ENCODE measurements at places on chromosomes 1 and 21.
A peak's percentile ranks its signal among the peaks of the same experiment; 100 is the strongest.

DNA sequence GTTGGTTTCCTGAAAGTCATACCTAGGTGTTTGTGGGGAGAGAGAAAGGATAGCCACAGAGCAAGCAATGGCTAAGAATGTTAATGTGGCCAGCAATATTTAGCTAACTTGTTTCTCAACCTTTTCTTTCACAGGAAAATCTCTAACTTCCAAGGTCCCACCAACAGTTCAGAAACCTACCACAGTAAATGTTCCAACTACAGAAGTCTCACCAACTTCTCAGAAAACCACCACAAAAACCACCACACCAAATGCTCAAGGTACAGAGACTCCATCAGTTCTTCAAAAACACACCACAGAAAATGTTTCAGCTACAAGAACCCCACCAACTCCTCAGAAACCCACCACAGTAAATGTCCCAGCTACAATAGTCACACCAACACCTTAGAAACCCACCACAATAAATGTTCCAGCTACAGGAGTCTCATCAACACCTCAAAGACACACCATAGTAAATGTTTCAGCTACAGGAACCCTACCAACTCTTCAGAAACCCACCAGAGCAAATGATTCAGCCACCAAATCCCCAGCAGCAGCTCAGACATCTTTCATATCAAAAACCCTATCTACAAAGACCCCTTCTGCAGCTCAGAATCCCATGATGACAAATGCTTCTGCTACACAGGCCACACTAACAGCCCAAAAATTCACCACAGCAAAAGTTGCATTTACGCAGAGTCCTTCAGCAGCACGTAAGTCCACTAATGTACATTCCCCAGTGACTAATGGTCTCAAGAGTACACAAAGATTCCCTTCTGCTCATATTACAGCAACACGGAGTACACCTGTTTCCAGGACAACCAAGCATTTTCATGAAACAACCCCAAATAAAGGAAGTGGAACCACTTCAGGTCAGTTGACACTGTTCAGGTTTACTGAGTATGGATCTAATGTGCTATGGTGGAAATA is 15.3 kb downstream of the CD55 start:
- DNase-seq = peak; percentile 24

GRCh38 chr1:172755099-172755498 is 96.2 kb downstream of the FASLG start:
- DNase-seq = no peak

GRCh38 chr1:107274227-107274626 is 133.4 kb downstream of the NTNG1 start:
- no peak for DNase-seq

GRCh38 chr1:208187499-208188041 is 56.6 kb downstream of the PLXNA2 start:
- peak; percentile 32 for DNase-seq

- DNase-seq = peak; percentile 76
Observed at GRCh38 chr1:159881622-159882526, 18.1 kb downstream of the CFAP45 start.

- no peak for DNase-seq
Observed at GRCh38 chr1:88648706-88649105, 35.4 kb upstream of the PKN2 start.

DNA sequence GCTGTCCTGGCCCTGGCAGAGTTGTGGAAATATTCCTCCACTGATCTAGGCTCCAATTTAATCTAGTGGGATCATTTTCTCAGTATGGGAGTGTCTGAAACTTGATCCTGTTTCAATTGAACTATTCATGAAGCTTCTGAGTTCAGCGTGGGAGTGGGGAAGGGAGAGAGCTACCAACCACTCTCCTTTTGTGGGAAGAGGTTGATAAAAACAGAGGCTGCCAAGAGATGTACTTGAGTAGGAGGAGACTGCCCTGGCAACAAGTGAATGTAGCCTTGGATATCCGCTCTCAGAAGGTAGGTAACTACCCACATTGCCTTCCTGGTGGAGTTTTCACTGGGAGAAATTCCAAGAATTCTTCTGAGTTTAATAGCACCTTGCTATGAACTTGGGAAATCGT is at the start of gene CTXND2:
TSS of gene CTXND2 (plus strand) at position 119 of the 400 bp plus-strand sequence. CDS start 25,179 bp downstream, outside the sequence.
- DNase-seq = no peak

DNA sequence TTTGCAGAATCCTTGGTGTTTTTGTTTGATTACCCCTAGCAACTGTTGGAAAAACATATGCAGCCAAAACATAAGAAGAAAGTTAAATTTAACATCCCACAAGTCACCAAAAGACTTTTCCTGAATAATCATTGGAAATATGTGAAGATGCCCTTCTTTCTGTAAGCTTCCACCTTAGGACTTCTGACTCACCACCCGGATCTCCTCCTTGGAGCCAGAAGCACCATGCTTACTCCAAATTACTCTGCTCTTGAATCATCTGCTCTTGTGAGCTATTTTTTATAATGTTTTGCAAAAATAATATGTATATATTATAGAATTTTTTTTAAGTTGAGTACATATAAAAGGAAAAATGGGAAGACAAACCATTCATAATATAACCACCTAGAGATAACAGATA is 391.7 kb downstream of the KCTD3 start:
- DNase-seq = no peak

- DNase-seq = no peak
Observed at GRCh38 chr1:245687152-245687635, 532.4 kb downstream of the KIF26B start.

DNA sequence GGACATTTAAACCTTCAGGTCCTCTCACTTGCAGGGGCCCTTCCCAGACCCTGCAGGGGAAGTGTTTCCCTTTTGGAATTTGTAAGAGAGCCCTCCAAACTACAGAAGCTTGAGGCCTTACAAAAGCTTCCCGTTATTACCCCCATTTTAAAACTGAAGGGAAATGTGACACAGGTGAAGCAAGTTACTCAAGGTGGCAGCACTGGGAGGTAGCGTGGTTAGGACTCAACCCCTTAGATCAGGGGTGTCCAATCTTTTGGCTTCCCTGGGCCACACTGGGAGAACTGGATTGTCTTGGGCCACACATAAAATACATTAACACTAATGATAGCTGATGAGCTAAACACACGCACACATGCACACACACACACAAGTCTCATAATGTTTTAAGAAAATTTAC is 15.8 kb upstream of the ZC3H12A start:
- no peak for DNase-seq

DNA sequence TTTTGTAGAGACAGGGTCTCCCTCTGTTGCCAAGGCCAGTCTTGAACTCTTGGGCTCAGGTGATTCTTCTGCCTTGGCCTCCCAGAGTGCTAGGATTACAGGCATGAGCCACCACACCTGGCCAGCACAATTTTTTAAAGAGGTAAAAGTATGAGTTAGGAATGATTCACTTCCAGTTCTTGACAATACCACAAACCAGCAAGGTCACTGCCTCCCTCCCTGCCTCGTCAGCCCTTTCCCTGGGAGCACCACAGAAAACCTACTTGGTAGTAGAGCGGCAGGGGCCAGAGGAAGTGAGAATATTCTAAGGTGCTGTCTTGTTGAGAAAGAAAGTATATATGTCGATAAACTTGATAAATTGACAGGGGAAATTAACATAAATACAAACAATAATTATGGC is 10.8 kb upstream of the CDA start:
- DNase-seq = no peak

DNA sequence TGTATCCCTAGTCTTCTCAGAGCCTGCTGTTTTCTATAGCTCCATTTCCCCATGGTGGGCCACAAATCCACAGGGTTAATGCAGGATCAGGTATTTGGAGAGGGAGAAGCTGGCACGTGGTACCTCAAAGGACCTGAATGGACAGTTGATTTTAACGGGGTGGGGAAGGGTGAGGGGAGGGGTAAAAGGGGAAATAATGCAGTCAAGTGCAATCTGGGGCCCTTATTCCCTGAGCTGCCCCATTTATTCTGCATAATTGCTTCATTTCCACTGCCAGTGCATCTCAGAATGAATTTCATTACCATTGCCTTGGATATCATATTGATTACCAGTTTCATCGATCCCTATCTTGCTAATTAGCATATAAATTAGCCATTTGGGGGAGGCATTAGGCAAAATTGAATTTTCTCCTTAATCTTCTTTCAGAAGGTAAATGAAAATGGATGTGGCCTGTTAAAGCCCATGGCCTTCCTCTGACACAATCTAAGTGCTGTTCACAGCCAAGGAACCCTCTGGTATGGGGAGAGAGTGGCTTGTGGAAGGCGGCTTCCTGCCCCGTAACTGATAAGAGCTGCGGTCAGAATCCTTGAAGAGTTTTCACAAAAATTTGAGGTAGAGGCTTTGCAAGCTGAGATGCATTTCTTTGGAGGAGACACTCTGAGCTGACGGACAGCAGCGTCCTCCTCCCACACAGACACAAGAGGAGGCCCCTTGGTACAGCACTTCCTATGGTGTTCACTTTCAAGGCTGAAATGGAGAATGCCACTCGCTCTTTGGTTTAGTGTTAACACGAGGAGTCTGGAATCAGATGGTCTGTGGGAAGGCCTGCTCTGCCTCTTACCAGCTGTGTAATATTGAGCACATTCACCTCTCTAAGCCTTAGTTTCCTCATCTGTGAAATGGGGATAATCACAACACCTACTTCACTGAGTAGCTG is 34.4 kb downstream of the PHC2 start:
- DNase-seq = no peak

DNA sequence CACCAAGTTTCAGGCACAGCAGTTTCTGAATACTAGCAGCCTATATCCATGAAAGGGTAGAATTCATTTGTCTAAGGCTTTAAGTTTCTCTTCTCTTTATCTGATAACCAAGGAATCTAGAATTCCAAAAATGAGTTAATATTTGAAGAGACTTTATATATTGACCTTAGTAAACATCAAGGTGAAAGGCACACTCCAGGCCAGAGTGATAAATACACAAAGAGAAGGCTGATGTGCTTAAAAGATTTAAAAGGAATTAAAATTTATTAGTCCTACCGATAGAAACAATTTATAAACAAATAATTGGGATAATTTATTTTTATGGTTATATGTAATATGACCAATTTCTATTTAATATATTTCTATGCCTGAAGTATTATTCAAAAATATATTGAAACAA is 93.4 kb upstream of the DESI2 start:
- DNase-seq = no peak

DNA sequence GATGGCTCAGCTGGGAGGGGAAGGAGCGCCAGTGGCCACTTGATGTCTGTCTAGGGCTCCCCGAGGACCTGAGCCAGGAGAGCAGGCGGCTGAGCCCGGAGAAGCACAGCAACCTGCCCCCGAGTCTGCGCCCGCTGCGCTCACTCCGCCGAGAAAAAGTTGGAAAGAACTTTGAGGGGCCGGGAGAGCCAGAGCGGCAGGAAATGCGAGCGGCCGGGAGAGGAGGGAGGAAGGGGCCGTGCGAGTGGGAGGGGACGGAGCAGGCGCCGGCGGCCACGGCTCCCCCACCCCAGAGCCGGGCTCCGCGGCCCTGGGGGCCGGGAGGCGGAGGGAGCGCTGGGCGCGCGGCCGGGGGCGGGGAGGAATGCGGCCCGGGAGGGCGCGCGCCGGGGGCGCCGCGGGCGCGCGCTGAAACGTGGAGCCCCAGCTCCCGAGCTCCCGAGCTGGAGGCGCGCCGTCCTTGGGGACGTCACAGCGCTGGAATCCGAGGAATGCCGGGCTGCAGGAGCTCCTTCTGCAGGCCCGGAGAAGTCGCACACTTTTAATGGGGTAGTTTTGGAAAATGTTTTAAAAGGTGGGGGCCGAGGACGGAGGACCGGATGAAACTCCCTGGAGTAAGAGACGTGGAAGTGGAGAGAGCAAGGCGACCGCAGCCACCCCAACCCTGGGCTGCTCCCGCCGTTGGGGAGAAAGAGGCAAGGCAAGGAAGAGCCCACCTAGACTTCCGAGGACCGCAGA is at the start of gene PTPN14:
TSS of gene PTPN14 (minus strand) at position 167 of the 738 bp plus-strand sequence. CDS start 86,799 bp downstream, outside the sequence.
- no peak for DNase-seq

- DNase-seq = no peak
Observed at GRCh38 chr1:235287208-235287882, 40.6 kb downstream of the ARID4B start.

GRCh38 chr1:10063878-10064277 is 31.1 kb downstream of the UBE4B start:
- DNase-seq = no peak

GRCh38 chr1:9425859-9426258 is 113.4 kb upstream of the SLC25A33 start:
- no peak for DNase-seq

GRCh38 chr1:44807364-44808062 is 362 bp upstream of the DYNLT4 start:
- peak; percentile 99 for DNase-seq

GRCh38 chr1:225201447-225201846 is 226.4 kb downstream of the LBR start:
- DNase-seq = no peak

DNA sequence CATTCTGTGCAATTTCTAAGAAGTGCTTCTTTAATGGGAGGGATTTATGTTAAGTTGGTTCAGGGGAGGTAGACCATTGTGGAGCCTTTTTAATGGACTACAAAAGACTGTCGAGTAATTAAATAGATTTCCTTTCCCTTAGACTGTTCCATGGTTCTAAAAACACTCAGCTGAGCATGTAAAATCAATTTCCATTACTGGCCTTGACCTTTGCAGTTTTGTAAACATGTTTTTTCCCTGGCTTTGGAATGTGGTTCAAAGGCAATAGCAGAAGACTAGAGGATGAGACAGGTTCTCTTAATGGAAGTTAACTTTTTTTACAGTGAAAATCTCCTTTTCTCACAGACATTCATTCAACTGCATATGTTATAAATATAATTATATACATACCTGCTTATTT is 37.6 kb upstream of the BTG3 start:
- no peak for DNase-seq

GRCh38 chr21:44572959-44573583 is 458 bp upstream of the KRTAP10-4 start:
- no peak for DNase-seq

- DNase-seq = no peak
Observed at GRCh38 chr21:29520171-29520570, 221.4 kb downstream of the BACH1 start.

DNA sequence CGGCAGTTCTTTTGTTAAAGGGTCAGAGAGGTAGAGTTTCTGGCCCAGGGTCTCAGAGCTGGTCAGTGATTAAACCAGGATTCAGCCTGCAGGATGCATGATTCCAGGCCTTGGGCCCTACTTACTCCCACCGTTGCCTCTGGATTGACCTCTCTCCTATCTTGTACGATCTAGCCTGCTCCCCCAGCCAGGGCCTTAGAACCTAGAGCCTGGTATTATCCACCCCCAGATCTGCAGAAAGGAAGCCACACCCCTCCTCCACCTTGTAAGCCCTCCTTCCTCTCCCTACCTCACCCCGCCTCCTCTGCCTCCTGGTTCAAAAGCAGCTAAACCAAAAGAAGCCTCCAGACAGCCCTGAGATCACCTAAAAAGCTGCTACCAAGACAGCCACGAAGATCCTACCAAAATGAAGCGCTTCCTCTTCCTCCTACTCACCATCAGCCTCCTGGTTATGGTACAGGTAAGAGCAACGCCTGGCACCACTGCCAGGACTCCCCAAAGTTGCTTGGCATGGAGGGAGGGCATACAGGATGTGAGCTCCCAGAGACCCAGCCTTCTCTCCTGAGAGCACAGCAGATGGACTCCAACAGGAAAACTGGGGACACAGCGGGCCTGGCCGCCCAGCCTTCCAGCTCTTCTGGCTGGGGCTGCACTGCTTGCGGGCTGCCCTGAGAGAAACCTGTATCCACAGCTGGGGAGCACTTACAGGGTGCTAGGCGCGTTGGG is at the start of gene CD52:
TSS of gene CD52 (plus strand) at position 347 of the 726 bp plus-strand sequence. CDS start at position 407, 60 bp downstream.
- DNase-seq = peak; percentile 79

All from suppressor macrophage (primary cell).